ENCODE measurements at places on chromosomes 16 and 17. TPM values are rescaled to one million over a fixed set of nuclear protein-coding genes. Genes with fewer than 3 reads are reported as not detected.
A peak's percentile ranks its signal among the peaks of the same experiment; 100 is the strongest.

DNA sequence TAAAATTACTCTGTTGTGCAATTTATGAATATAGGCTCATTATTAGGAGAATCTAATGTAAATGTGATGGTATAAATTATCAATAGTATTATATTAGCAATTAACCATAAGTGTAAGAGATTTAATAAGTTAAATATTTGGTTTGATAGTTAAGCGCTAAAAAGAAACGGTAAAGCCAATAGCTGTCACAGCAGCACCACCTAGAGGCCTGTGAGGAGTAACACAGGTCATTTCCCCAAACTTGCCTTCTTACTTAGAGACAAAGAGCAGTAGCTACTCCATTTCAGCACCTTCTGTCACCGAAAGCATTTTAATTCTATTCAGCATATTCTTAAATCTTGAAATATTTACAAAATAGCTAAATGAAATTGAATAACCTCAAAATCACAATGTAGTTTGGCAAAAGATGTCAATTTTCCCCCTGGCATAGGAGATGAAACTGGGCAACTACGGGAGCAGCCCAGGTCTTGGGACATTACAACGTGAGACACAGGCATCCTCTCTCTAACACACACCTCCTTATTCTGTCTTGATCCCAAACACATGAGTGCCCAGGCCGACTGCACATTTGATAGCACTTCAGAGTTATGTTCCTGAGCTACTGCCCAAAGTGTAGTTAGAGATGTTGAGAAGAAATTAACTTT lies 14.3 kb upstream of the DYNLRB2 start:
- DNase-seq, result peak; percentile 20

Gene UMOD
- not detected for polyA plus RNA-seq

DNA sequence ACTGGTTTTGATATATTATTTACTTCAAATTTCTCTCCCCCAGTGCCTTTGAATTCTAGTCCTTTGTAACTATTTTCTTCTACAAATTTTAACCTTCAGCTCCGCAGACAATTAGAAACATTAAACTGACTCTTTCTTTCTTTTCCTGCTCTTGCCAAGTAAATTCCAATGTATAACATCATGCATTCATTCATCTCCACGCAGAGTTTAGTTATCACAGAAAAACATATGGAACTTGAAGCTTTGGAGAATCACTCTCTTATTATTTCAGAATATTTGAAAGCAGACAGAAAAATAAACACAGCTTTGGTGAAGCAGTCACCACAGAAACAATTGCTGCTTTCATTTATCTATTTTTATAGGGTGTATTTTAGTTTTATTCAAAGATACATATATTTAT lies 778.7 kb upstream of the CDH8 start:
- no peak for DNase-seq

GRCh38 chr16:24685539-24686432 lies 43.7 kb upstream of the TNRC6A start:
- DNase-seq, result no peak

Gene NPIPB6
- not detected for polyA plus RNA-seq

DNA sequence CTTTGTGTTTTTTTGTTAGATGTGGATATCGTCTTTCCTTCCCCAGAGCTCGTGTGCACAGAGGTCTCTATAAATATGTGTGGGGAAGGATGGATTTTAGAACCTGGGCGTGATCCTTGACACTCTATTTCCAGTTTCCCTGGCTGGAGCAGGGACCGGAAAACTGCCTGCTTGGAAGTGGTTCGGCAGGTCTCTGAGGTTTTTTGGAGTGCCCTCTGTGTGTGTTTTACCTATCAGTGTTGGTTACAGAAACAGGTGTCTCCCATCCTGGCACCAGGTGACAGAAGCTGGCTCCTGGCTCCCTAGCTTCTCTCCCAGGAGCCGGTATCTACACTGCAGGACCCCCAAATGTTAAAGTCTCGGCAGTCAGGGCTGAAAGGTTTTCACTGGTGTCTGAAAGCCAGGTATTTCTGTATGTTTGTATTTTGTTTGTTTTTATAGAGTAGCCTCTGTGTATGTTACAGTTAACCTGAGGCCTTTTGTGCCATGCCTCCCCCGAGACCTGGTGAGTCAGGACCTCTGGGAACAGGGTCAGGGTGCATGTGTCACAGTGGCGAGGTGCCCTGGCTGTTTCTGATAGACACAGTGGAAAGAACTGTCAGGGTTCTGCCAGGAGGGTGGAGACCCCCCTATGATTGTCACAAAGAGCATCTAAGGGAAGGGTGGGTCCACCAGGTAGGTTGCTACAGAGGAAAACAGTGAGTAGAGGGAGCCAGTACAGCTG lies 31.3 kb downstream of the ZC3H18 start:
- no peak for DNase-seq

- no peak for DNase-seq
Observed at GRCh38 chr16:67312719-67313118, 13.8 kb downstream of the KCTD19 start.

GRCh38 chr17:42101513-42102292 lies 3.4 kb upstream of the ZNF385C start:
- DNase-seq, result peak; percentile 46

Gene SSTR5
- not detected for polyA plus RNA-seq

- DNase-seq, result no peak
Observed at GRCh38 chr17:354651-355556, 2.3 kb upstream of the RPH3AL start.

DNA sequence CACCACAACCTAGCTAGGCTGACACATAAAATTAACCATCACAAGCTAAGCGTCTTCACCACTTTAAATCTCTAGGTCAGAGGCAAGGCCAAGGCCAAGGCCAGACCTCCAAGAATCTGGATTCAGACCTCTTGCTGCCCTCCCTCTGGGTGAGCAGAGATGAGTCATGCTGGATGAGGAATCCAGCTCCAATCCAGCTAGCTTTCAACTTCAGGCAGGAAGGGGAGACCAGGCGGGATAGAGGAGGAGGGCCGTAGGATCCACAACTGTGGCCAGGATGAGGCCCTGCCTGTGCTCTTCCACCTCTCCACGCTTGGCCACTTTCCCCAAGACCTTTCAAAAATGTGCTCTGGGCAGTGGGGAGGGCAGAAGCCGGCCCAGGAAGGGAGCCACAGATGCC lies 14.7 kb downstream of the LRRC75A start:
- no peak for DNase-seq

GRCh38 chr17:32943206-32943605 lies 15.3 kb downstream of the TMEM98 start:
- no peak for DNase-seq

Gene KRT32
- polyA plus RNA-seq, result not detected

Gene HS3ST3A1
- polyA plus RNA-seq, result 0.87 TPM

GRCh38 chr16:87702325-87702811 lies 63.4 kb downstream of the KLHDC4 start:
- peak; percentile 37 for DNase-seq

GRCh38 chr16:2792940-2793339 lies 5.3 kb upstream of the PRSS41 start:
- DNase-seq, result no peak

Gene LPCAT2
- polyA plus RNA-seq, result 0.22 TPM

- no peak for DNase-seq
Observed at GRCh38 chr17:63464691-63465236, 12.1 kb upstream of the ACE start.

DNA sequence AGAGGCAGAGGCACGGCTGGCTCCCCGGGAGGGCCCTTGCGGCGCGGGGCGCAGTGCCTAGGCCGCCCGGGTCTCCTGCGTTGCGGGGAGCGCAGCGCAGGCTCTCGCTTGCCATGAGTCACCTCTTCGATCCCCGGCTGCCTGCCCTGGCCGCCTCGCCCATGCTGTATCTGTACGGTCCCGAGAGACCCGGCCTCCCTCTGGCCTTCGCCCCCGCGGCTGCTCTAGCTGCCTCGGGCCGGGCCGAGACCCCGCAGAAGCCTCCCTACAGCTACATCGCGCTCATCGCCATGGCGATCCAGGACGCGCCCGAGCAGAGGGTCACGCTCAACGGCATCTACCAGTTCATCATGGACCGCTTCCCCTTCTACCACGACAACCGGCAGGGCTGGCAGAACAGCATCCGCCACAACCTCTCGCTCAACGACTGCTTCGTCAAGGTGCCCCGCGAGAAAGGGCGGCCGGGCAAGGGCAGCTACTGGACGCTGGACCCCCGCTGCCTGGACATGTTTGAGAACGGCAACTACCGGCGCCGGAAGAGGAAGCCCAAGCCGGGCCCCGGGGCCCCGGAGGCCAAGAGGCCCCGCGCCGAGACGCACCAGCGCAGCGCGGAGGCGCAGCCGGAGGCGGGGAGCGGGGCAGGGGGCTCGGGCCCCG lies 390 bp downstream of the FOXL1 start:
- DNase-seq, result no peak

Gene FCSK
- 10.3 TPM for polyA plus RNA-seq

Gene MEIOC
- polyA plus RNA-seq, result 0.14 TPM

Gene NPIPA5
- 0.54 TPM for polyA plus RNA-seq

DNA sequence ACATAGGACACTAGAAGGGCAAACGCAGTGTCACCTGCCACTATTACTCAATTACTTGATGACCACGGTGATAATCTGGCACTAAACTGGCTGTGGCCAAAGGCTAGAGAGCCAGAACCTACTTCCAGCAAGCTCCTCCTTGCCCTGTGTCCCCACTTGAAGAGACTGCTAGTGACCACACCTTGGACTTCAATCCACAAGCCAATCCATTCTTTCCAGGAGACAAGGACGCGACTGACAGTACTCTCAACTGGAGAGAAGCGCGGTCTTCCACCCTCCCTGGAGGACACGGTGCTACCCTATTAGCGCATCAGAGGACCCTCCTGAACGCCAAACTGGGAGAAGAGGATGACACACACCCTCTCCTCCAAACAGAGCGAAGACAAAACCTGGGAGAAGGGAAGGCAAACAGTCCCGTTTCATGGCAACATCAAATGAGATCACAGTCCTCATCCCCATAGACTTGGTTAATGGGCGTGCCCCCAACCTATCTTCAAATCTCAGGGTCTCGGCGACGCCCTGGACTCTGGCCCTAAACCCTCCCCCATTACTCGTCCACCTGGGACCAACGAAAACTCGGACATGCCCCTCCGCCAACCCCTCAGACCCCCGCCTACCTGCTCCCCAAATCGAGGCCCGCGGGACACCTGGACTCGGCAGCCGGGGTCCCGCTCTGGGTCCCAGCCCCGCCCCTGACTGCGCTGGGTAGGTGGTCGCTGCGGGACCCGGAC lies 508 bp downstream of the FLCN start:
- DNase-seq, result no peak

Gene TP53TG3F
- polyA plus RNA-seq, result not detected
